ENCODE measurements at places on chromosomes 5 and 9.
A peak's percentile ranks its signal among the peaks of the same experiment; 100 is the strongest.

GRCh38 chr5:74409166-74409706, 231.3 kb downstream of the ENC1 start:
- DNase-seq = no peak

DNA sequence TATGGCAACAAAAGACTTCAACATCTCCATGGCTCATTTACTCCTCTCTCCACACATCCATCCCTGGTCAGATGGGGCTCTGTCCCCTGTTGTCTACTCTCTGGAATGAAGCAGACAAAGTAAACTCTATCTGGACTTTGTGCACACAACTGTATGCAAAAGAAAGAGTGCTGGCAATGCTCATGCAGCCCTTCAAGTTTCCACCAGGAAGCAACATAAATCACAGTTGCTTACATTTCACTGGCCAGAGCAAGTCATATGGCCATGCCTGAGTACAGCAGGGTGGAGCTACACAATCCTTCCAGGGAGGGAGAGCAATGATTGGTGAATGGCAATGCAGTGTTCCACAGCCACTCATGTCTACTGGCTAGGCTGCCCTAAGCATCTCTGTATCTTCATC, 12.4 kb upstream of the SHC3 start:
- no peak for DNase-seq

DNA sequence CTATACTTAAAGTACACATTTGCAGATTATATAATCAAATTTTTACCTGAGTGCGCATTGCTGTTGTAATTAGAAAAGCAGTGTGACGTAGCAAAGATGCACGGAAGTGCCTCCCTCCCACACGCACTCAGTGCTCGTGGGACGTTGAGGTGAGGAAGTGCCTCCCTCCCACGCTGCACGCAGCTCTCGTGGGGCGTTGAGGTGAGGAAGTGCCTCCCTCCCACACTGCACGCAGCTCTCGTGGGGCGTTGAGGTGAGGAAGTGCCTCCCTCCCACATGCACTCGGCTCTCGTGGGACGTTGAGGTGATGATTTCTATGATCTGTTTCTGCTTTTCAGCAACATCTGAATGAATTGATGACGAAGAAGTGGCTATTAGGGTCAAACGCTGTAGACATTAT, 21.0 kb downstream of the EXOC3 start:
- no peak for DNase-seq

GRCh38 chr9:93126151-93126781, 7.8 kb downstream of the NINJ1 start:
- DNase-seq = peak; percentile 40

DNA sequence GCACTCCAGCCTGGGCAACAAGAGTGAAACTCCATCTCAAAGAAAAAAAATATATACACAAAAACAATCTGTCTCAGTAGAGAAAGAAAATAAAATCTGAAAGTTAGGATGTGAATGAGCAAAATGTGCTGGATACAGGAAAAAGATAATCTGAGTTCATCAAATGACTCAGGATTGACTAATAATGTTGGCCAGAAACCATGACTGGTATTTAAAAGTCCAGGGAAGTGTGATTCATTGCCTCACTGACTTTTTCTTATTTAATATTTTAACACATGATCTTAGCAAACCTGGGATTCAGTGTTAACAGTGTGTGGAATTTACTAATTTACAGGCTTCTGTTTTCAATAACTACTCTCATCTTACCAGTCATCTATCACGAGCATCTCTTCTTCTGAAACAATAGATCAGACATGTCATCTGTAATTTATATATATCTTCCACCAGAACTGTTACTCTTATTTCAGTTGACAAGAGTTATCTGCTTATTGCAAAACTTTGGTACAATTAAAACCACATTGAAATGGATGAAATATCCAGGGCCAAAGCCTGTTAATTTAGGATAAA, 256.7 kb downstream of the CDH12 start:
- DNase-seq = no peak

- no peak for DNase-seq
Observed at GRCh38 chr9:79858508-79858907, 286.7 kb downstream of the TLE4 start.

DNA sequence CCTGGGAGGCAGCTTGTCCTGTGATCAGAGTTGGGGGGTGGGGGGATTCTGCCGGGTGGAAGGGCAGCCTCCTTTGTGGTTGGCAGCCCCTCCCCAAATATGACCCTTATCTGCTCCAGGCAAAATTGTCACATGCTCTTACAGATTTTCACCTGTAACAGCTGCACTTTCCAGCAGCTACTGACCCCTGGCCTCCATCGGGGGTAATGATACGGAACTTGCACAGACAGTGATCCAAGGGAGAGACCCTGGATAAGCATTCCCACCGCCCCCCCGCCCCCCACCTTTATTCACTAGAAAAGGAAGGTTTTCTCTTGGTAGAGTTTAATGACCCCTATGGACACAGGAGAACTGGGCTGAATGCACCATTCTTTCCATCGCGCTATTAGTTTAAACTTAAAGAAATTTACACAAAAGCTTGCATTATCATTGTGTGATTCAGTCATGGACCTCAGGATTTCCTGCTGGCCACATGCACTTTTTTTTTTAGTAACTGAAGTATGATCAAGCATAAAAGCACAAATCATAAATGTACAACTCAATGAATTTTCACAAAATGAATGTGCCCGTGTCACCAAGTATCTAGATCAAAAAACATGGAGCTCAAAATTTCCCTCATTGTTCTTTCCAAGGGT, 10.7 kb upstream of the ZBTB34 start:
- no peak for DNase-seq

DNA sequence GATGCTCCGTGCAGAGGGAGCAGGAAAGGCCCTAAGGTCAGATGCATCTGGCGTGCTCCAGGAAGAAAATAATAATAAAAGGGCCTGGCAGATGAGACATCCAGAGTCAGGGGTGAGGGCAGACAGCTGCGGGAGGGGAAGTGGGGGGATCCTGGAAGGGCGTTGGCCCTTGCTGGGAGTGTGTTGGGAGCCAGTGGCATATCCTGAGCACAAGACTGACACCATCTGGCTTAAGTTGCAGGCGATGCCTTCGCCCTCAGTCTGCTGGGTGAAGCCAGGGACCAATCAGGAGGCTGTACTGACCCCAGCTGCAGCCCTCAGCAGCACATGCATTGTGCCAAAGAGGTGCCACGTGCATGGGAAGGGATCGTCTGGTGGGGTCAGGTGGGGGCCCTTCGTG, 3.8 kb downstream of the OR2V2 start:
- no peak for DNase-seq

Measured in islet precursor cell (in vitro differentiated cells).